GM19239 (cell line): ENCODE measurements at places on chromosomes 2 and 18.

- no peak for DNase-seq
Measured at GRCh38 chr2:54482715-54483114, 26.6 kb downstream of the SPTBN1 start.

DNA sequence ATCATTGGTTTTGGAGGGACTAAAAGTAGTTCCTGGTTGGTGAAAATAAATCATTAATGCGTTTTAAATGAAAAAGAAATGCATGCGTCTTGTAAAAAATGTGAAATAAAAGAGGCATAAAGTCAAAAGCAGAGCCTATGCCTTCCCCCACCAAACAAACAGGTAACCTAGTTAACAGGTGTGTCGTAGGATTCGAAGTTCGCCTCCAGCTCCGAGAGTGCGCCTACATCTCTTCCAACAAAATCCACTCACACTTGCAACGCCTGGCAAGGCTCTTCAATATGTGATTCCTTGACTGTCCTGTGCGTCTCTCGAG is 677 bp upstream of the SMAD4 start:
- no peak for DNase-seq

- no peak for DNase-seq
Measured at GRCh38 chr2:134603966-134604365, 114.8 kb downstream of the TMEM163 start.

DNA sequence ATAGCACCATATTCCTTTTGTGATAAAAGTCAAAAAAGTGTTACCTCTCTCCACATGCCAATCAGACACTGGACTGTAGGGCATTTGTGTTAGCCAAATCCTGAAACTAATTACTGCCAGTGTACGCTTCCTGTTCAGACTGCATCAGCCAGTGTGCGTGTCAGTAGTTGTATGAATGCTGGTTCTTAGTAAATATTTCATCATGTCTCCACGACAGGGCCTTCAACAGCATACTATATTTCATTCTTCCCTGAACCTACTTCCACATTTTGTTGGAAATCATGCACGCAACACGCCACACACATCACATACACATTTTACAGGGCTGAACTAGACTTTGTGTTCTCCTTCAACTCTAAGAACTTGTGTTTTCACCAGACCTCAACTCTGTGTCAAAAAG is 77.5 kb downstream of the EPB41L3 start:
- no peak for DNase-seq

DNA sequence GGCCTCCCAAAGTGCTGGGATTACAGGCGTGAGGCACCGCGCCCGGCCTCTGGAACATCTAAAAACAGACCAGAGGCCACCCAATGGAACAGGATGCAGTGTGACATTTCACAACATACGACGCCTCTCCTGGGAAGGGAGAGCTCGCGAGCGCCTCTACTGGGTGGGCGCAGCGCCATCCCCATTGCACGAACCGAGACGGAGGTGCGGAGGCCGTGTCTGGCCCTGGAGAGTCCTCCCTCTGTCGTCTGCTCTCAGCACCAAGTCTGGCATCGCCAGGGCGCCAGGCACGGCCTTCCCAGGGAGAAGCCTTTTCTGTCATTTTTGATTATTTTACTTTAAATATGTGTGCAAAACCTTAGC is 9.4 kb upstream of the GBX2 start:
- DNase-seq, result no peak

DNA sequence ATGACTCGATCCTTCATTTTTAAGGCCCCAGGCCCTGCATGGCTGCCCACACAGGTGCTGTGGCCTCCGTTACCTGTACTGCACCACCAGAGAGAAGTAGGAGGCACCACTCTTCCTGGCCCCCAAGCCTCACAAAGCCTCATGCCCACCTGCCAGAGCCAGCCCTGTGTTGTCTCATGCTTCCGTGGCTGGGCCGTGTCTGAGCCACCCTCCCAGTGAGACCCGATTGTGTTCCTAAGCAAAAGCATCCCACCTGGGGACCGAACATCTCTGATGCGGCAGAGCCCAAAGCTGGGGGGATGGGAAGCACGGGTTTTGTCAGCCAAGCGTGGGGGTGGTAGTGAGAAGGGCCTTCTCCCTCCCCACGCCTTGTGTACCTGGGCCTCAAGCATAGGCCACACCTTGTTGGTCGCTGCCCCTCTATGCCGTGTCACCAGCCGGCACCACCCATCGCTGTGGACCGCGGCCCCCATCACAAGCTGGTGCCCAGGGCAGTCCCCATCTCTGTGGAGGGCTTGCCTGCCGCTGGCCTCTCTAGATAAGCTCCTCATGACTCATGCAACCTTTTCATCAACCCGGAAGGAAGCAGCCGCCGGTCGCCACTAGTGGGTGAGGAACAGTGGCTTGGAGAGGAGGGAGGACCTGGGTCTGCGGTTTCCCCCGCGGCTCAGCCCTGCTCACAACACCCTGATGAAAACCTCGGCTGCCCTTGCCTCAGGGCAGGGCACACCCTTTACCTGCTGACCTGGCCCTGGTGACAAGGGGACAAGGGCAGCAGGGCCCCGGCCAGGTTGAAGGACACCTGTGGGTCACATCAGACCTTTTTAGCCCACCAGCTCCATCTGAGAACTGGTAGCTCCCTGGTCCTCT is 2.7 kb upstream of the RNPEPL1 start:
- DNase-seq, result peak; percentile 62

DNA sequence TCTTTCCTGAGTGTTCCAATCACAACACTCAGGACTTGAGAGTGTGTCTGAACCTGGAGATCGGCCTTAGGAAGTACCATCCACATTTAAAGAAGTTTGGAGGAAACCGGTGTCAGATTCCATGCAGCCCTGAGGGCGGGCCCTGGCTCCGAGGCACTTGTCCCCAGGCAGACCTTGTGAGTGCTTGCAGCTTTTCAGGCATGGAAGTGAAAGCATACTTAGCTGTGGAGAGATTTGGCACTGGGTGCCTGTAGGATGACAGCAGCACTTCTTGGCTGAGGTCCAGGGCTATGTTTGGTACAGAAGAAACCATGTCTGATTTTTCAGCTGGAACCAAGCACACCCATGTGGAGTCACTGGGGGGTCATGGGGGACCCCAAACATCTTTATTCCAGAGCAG is 230.8 kb downstream of the SEPTIN10 start:
- no peak for DNase-seq

- DNase-seq, result no peak
Measured at GRCh38 chr2:109352898-109353689, 224.1 kb downstream of the SH3RF3 start.

- no peak for DNase-seq
Measured at GRCh38 chr2:189841019-189841418, 56.8 kb downstream of the PMS1 start.

- peak; percentile 17 for DNase-seq
Measured at GRCh38 chr2:15943378-15944280, 3.3 kb downstream of the MYCN start.

GRCh38 chr2:146826388-146826787 is 1018.4 kb upstream of the ACVR2A start:
- no peak for DNase-seq

DNA sequence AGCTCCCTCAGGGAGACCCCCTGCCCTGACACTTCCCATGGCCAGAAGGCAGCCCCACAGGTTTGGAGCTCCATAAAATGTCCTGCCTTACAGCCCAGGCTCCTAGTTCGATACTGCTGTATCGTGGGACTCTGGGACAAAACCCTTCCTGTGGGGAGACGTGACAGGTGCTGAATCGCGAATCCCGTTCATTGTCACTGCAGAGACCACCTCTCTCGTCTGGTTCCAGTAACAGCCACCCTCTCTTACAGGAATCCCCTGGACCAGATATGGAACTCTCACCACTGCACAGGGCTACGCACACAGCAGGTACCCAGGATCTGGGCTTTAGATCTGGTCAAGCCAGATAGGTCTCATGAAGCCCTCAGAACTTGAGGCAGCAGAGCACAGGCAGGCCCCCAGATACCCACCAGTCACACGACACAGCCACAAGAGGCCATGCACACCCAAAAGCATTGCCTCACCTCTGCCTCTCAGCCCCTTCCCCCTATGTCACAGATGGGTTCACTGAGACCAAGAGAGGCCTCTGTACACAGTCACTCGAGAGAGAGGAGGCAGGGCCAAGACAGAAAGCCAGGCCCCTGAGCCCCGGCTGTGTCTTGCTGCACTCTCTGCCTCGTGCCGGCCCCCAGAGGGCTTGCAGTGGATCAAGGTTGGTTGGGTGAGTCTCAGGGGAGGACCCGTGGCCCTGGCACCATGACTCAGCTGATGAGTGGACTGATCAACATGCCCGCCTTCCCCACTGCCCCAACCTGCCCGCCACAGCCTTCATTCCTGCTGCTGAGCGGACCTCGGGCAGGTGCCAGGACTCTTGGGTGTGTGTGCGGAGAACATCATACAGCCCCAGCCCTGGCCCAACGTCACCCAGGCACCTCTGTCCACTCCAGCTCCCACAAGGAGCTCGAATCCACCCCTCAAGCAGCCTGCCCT is 7.6 kb downstream of the SDC1 start:
- DNase-seq, result no peak

- no peak for DNase-seq
Measured at GRCh38 chr18:79402977-79403722, 7.4 kb downstream of the NFATC1 start.

- no peak for DNase-seq
Measured at GRCh38 chr2:54720563-54720962, 2.9 kb upstream of the EML6 start.

GRCh38 chr2:120670771-120671480 is 64.7 kb upstream of the GLI2 start:
- no peak for DNase-seq

GRCh38 chr18:35345460-35345921 is 1.3 kb upstream of the ZNF24 start:
- no peak for DNase-seq

DNA sequence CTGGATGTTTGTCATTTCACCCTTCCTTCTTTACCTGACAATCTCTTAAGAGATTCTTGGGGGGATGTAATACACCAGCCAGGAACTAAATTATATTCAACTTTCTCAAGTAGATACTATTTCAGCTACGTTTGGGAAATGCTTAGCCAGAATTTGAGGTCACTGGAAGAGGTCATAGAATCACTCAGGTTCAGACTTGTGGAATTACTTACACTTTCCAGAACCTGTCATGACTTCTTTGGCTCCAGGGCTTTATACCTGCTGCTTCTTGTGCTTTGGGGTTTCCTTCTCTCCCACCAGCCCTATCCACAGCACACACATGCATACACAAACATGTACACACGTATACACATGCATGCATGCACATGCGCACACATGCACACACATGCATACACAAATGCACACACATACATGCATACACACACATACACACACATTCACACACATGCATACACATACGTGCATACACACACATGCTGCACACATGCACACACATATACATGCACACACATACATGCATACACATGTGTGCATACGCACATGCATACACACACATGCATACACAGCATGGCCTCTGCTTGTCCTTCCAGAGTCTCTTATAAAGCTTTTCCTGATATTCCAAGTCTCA is 23.5 kb upstream of the ANXA4 start:
- no peak for DNase-seq

DNA sequence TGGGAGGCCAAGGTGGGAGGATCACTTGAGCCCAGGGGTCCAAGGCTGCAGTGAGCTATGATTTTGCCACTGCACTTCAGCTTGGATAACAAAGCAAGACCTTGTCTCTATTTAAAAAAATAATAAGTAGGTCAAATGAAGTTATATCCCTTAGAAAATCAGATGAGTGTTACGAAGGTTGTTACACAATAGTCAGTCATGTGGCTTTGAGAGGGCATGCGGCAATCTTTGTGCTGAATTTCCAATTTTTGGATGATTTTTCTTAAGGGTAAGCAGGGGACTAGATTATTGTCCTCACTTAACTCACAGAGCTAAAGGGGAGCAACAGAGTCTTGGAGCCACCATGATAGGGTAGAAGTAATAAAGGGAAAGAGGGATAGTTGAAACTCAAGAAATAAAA is 71.8 kb downstream of the B3GNT2 start:
- no peak for DNase-seq

DNA sequence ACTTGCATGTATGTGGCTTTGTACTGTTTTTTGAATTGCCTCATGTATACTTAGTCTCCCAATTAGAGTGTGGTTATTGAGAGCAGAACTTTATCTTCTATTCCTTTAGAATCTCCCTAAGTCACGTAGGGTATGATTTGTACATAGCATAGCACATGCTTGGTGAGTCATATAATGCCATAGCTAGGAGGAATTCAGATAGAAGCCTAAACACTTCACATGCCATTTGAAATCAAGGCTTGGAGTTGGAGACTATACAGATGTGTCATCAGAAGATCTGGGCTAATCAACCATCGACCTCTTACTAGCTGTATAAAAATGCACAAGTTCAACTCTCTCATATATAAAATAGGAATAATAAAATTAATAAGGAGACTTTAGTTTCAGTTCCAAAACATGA is 222.6 kb upstream of the ST6GAL2 start:
- no peak for DNase-seq

GRCh38 chr2:81739966-81740365 is 1435.4 kb upstream of the LRRTM1 start:
- DNase-seq, result no peak

- no peak for DNase-seq
Measured at GRCh38 chr2:15546297-15547098, 14.6 kb downstream of the NBAS start.

DNA sequence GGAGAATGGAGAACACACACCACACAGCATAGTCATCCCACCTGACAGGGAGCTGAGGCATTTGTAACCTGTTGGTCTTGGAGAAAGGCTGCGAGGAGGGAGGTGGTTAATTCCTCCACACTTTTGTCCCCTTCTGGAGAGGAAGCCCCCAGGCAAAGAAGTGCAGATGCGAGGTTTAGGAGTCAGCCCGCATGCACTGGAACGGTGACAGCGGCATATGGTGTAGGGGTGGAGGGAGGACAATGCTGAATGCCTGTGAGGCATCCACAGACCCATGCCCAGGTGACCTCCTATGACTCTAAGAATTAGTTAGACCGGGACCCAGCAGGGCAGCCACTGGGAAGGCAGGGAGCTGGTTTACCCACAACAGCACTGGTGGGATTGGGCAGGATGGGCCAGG is 12.2 kb downstream of the SPATA3 start:
- no peak for DNase-seq

DNA sequence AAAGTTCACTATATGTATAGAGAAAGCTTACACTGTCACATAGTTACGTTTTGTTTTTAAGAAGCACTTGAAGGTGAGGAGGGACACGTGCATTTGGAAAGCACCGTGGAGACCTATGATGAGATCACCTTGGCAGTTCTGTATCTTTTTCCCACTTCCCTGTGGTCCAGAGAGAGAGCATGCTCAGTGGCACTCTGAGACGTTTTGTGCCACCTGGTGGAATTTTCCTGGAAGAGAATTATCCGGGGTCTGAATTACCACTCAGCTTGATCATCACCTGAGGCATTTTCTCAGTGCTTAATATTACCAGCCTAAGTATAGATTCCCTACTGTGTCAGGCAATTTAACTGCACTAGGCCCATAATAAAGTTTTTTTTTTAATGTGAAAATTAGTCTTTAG is 469.4 kb upstream of the SMIM21 start:
- DNase-seq, result no peak

- DNase-seq, result no peak
Measured at GRCh38 chr2:123165616-123166015, 859.5 kb upstream of the CNTNAP5 start.

GRCh38 chr2:241850544-241851324 is 8.0 kb downstream of the PDCD1 start:
- DNase-seq, result no peak

GRCh38 chr18:711310-711656 is 1.1 kb downstream of the ENOSF1 start:
- no peak for DNase-seq
